ENCODE measurements at places on chromosomes 7 and 10.

- no peak for DNase-seq
Measured at GRCh38 chr7:116652793-116653192, 19.2 kb upstream of the MET start.

- peak; percentile 48 for DNase-seq
Measured at GRCh38 chr10:104231784-104232612, at the start of gene CFAP43. Gene CFAP43 (minus strand): TSS chr10:104232364. CDS start chr10:104232246, 118 bp downstream.

DNA sequence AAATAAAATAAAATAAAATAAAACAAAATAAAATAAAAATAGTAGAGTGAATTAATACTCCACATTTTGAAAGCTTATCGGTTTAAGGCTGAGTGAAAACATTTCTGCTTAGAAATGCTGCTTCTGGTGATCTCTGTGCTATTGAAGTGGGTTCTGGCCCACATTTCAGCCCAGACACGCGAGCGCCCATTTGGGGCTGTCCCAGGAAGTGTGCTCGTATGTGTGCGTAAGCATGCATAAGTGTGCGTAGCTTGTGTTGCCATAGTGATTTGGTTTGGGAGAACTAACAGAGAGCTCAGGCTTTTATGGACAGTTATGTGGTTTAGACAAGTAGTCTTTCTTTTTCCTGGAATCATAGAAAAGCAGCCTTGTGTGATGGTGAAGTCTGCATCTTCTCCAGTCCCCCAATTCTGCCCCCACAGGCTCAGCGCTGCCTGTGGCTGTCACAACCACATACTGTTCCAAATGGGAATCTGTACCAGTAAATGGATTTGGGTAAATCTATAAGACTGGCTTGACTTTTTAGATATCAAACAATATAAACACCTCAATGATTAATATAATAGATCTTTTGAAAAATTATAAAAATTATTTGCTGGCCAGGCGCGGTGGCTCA lies 29.8 kb upstream of the PURB start:
- DNase-seq = no peak

DNA sequence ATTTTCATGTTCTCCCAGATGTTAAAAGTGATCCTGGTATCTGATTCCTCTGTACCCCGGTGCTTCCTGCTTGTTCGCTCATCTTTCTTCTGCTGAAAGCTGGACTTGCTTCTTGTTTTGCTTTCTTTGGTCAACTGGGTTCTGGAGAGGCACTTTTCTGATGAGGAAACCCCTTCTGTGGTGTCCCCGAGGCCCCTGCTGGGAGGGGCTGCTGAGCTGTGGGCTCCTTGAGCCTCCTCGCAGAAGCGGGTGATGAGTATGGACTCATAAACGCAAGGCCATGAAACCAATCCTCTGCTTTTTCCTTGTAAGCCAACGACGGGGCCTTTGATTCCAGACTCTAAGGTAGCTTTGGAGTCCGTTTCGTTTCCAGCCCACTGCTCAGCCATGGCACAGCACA lies 7.8 kb downstream of the WIPI2 start:
- DNase-seq = no peak

- DNase-seq = no peak
Measured at GRCh38 chr7:28808796-28809533, 149.2 kb downstream of the TRIL start.

DNA sequence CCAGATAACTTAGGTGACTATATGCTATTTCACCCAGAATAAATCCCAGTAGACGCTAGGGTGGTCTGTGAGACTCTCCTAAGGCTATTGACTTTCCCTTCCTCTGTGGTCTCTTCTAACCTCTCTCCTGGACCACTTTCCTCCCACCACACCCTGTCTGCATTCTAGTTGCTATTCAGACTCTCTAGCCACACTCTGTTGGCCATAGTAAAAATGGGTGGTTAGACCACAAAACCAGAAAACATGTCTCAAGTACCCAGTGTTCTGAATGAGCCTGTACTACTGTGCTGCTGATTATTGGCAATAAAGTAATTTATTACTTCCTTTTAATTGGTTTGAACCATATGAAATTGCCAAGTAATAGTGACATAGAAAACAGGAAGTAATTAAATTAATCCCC lies 240.8 kb downstream of the KIF20B start:
- no peak for DNase-seq

GRCh38 chr10:104925232-104925851 lies 284.3 kb downstream of the SORCS3 start:
- no peak for DNase-seq

DNA sequence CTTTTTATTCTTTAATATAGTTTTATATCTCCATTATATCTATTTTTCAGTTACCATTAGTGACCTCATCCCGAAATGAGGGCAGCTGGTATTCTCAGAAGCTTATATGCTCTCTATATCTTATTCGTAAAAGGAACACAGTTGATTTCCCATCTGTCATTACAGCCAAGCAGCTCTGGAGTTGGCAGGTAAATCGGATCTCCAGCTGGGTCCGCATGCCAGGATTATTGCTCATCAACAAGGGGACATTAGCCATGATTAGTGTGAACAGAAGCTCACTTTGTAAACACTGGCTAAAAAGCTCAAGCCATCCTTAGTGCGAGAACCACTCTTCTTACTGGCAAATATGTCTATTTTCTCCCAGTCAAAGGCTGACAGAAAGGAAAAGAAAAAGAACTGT lies 180.3 kb downstream of the NPSR1 start:
- no peak for DNase-seq

- no peak for DNase-seq
Measured at GRCh38 chr10:119831656-119832055, 41.0 kb downstream of the MCMBP start.

- no peak for DNase-seq
Measured at GRCh38 chr7:88681682-88682081, 77.8 kb upstream of the ZNF804B start.

DNA sequence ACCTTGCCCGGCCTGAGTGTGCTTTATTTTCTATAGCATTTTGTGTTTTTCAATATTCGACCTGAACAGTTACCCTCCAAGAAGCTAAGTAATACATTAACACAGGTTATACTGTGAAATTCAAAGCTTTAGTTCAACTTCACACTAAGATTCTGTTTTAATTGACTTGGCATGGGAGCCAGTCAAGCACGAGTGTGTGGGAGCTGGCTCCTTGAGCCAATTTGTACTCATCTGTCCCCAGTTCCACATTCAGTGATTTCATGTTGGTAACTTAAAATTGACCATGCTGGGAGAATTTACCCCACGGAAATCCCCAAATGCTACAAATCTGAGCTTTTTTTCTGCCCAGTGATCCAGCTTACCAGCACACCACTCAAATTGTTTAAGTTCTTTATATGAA lies 20.3 kb downstream of the TSPAN12 start:
- DNase-seq = no peak

- DNase-seq = no peak
Measured at GRCh38 chr7:158075633-158076001, 512.0 kb downstream of the PTPRN2 start.

DNA sequence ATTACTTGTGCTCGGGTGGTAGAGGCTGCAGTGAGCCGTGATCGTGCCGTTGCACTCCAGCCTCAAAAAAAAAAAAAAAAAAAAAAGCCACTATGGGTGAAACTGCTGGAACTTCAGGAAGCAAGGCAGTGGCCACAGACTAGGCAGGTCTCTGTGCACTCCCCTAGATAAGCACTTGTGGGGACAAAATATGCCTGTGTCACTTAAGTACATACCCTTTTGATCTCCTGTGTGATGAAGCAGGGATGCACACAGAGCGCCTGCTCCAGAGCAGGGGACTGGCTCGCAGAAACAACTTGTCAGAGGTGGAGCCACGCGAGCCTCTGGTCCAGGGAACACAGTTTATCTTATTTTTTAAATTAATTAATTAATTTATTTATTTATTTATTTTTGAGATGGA lies 42.9 kb upstream of the PSAP start:
- DNase-seq = no peak

GRCh38 chr7:32518534-32519140 lies 23.3 kb downstream of the AVL9 start:
- no peak for DNase-seq

- no peak for DNase-seq
Measured at GRCh38 chr10:3787016-3787400, 2.0 kb upstream of the KLF6 start.

All from NCI-H2029 treated with DMSO at 0.1 percent for 48 hours (cell line).